Vagina (tissue), 2 donors: ENCODE measurements at places on chromosomes 11 and 22. TPM values are rescaled to one million over a fixed set of nuclear protein-coding genes. Genes with fewer than 3 reads are reported as not detected.

DNA sequence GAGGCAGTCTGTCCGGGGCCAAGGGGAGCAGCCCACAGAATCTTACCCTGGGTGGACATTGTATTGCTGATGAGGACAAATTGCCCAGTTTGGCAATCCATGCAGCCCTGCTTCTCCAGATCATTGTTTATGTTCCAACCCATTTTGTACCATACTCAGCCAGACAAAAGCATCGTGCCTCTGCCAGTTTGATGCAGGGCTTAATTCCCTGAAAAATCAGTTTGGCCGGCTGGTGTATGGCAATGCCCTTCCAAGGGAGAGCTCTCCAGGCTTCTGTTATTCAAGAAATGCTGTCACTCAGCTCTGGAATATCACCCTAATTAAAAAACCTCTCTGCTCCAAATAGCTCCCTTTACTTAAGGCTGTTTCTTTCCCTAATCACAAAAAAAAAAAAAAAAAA, 697.7 kb downstream of the TBC1D22A start:
- H3K4me1 ChIP-seq, result no peaks in the 10 kb centered on the region
- H3K27me3 ChIP-seq, result no peaks in the 10 kb centered on the region
- no peak overlapping the region for H3K27ac ChIP-seq
- no peak for DNase-seq

- peak; percentile 40 for DNase-seq
- no peaks in the 10 kb centered on the region for H3K27me3 ChIP-seq
- no peak overlapping the region for H3K27ac ChIP-seq
- no peaks in the 10 kb centered on the region for H3K4me1 ChIP-seq
- no peak overlapping the region for H3K4me3 ChIP-seq
These were observed 52.3 kb downstream of the GAB4 start for GRCh38 chr22:16955678-16956210.

GRCh38 chr11:132257871-132258270, 887.5 kb downstream of the NTM start:
- H3K4me3 ChIP-seq, result no peak overlapping the region
- H3K4me1 ChIP-seq, result no peaks in the 10 kb centered on the region
- no peak overlapping the region for H3K27ac ChIP-seq
- no peaks in the 10 kb centered on the region for H3K36me3 ChIP-seq

- H3K4me3 ChIP-seq, result no peak overlapping the region
- peaks cover 13% of the 10 kb centered on the region for H3K4me1 ChIP-seq
- H3K27ac ChIP-seq, result no peak overlapping the region
- DNase-seq, result peak; percentile 34
- no peaks in the 10 kb centered on the region for H3K27me3 ChIP-seq
- H3K36me3 ChIP-seq, result no peaks in the 10 kb centered on the region
These were observed 16.8 kb upstream of the IGLL5 start for GRCh38 chr22:22870577-22871404.

DNA sequence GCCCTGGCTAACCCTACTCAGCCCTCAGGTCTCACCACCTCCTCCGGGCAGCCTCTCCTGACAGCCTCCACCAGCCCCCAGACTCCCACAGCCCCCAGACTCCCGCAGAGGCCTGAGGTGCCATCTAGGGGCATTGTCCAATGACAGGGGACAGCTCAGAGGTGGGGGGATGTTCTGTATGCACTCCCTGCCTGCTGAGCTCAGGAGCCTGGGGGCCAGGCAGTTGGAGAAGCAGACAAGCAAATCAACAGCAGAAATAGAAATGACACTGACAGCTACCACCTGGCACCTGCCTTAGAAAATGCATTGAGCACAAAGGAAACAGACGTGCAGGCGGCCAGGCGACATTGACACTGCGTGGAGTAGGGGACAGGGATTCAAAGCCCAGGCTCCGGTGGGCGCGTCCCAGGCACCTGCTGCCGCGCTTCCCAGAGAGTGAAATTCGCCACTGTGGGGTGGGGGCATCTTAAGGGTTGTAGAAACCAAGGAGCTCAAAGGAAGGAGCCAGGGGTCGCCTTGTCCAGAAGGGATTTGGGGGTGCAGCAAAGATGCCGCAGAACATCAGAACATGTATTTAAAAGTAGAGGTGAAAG, 22.5 kb upstream of the WNT7B start:
- H3K27me3 ChIP-seq, result no peaks in the 10 kb centered on the region
- H3K36me3 ChIP-seq, result no peaks in the 10 kb centered on the region
- DNase-seq, result no peak
- peaks cover 68% of the 10 kb centered on the region for H3K4me1 ChIP-seq
- no peak overlapping the region for H3K4me3 ChIP-seq

DNA sequence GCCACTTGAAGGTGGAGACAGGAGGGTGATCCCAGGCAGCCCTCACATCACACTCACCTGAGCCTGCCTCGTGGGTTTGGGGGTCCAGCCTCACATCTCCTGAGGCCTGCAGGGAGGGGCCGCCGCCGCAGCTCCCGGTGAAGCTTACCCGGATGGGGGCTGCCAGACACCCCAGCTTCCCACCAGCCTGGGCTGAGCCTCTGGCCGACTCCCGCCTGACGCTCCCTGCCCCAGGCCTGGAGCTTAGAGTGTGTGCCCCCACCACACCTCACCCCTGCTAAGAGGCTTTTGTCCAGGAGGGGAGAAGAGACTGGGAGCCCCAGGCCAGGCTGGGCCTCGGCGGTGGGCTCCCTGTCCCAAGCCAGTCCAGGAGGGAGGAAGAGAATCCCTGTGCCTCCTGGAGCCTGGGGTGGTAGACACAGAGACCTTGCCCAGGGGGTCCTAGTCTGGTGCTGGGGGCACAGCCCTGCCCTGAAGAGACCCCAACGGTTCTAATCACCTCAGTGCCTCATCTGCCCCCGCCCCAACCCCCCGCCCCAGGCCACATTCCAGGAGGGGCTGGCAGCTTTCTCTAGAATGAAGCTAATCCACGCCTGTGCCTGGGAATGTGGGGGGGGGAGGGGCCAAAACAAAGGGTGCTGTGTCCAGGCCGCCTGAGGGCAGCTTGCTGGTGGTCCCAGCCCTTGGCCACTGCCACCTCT, at the start of gene SLC16A8:
Gene SLC16A8 (minus strand): TSS at position 254 of the 701 bp plus-strand sequence. CDS start 1,311 bp downstream, outside the sequence.
- no peak for DNase-seq
- H3K4me3 ChIP-seq, result no peak within 1 kb of the TSS
- no peaks in the 10 kb centered on the region for H3K27me3 ChIP-seq
- peaks cover 28% of the 10 kb centered on the region for H3K4me1 ChIP-seq
- no peaks in the 10 kb centered on the region for H3K36me3 ChIP-seq

DNA sequence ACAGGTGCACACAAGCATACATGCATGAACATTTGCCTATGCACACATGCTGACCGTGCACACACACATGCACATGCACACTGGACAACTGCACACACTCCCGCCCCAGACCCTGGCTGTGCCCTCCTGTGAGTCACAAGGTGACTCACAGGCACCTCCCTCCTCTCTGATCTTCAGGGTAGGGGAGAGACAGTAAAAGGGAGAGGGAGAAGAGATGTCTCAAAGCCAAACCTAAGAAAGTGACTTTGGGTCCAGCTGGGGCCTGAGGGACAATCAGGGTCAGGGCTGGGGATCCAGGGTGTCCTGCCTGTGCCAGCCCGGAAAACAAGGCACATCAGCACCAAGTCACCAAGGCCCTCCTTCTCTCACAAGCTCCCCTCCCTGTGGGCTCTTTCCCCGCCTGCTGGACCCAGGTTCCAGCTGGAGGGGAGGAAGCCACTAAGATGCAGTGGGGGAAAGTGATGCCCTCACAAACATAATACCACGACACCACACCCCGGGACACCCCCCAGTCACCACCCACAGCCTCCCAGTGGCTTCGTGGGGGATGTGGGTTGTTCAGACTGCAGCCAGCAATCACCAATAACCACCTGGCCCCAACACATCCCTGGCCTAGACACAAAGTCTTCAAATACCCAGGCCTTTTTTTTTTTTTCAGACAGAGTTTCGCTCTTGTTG, 39.3 kb downstream of the PDGFB start:
- H3K27me3 ChIP-seq, result no peaks in the 10 kb centered on the region
- no peaks in the 10 kb centered on the region for H3K36me3 ChIP-seq

DNA sequence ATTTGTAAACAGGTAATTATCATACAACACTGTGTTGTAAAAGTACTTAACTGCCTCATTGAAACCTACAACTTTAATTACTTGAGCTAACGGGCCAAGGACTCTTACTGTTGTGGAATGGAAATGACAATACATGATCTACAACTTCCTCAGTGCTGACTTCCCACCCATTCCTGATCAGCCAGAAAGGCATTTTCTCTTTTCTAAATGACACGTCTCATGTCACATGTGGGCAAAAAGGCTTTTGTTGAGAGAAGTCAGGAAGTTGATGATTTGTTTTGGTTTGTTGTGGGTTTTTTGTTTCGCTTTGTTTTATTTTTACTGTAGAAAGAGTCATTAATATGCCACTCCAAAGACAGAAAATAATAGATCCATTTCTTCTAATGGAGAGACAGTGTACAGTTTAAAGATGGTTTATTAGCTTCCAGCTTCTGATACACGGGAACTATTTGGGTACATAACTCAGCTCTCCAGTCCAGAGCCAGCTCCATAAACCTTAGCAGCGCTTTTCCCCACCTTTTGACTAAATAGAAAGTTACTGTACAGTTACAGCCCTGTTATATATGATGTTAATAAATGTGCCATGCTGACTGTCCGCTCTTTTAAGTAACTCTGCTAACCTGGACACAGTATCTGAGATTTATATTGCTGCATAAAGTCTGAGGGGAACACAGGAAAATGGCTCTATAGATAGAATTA, 509.4 kb upstream of the API5 start:
- DNase-seq, result no peak
- H3K36me3 ChIP-seq, result no peaks in the 10 kb centered on the region
- H3K27ac ChIP-seq, result no peak overlapping the region
- H3K4me1 ChIP-seq, result no peaks in the 10 kb centered on the region

- no peaks in the 10 kb centered on the region for H3K36me3 ChIP-seq
- no peak for DNase-seq
- H3K4me3 ChIP-seq, result peak overlapping the region; percentile 74
These were observed 1.0 kb upstream of the EPS8L2 start for GRCh38 chr11:704781-705645.

DNA sequence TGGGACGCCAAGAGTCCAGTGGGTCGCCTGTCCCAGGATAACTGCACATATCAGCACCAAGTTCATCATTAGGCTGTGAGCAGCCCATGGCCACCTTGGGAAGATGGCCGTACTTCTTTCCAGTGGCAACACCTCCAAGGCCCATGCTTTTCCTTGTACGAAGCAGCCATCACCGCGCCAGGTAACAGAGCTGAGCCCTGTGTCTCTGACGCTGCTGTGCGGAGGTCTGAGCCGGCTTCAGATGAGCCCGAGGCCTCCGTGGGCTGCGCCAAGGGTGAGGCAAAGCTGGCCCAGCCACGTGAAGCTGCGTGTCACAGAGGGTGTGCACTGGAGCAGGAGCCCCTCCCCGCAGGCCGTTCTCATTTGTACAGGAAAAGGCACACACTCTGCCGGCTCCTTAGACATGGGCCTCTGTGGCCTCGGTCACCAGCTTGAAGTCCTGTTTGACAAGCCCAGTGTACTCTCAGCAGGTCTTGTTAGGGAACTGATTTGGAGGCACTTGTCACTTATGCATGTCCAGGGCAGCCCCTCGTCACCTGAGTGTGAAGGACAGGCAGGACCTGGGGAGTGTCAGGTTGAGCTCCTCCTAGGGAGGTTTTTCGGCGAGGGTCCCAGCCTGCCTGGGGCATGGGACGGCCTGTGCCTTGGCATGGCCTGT, 401.5 kb downstream of the TBC1D22A start:
- H3K4me1 ChIP-seq, result no peaks in the 10 kb centered on the region
- no peak overlapping the region for H3K27ac ChIP-seq
- H3K27me3 ChIP-seq, result no peaks in the 10 kb centered on the region

DNA sequence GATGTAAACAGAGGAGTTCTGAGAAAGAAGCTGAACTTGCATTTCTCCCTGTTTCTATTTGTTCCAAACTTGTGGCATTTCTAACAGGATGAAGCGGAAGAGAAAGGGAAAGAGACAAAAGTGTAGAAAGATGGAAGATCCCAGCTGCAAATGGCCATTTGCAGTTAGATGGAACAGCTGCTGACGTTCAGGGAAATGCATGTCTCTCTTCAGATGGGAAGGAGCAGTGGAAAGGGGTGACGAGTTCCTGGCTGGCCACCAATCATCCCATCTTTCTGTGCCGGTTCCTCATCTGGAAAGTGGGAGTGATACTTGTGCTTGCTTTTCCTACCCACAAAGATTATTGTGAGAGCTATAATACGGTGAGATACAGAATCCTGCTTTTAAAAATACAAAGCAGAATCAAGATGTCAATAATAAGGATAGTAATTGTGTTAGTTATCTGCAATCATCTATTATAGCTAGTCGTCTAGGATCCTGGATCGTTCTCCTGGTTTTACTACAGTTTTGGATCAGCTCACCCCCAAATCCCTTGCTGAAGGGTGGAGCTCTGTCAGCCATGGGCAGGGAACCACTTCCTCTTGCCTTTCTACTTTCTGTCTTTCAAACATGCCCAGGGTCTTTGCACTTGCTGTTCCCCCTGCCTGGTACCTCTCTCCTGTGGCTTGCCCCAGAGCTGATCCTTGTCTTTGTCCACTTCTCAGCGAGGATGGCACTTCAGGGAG, 1.2 kb upstream of the TIMP3 start:
- peak overlapping the region; percentile 83 for H3K4me3 ChIP-seq
- DNase-seq, result no peak
- H3K27ac ChIP-seq, result peak overlapping the region; percentile 95
- H3K27me3 ChIP-seq, result no peaks in the 10 kb centered on the region
- H3K36me3 ChIP-seq, result no peaks in the 10 kb centered on the region

GRCh38 chr11:27363576-27364117, 632 bp upstream of the CCDC34 start:
- peak overlapping the region; percentile 60 for H3K4me3 ChIP-seq
- peak overlapping the region; percentile 20 for H3K27ac ChIP-seq
- peaks cover 20% of the 10 kb centered on the region for H3K4me1 ChIP-seq
- H3K36me3 ChIP-seq, result no peaks in the 10 kb centered on the region
- no peaks in the 10 kb centered on the region for H3K27me3 ChIP-seq

- H3K4me3 ChIP-seq, result peak overlapping the region; percentile 35
- DNase-seq, result no peak
- H3K27ac ChIP-seq, result no peak overlapping the region
- H3K4me1 ChIP-seq, result peaks cover 41% of the 10 kb centered on the region
- H3K27me3 ChIP-seq, result peaks cover 3% of the 10 kb centered on the region
These were observed 6.6 kb upstream of the FLI1 start for GRCh38 chr11:128687321-128687720.

- no peaks in the 10 kb centered on the region for H3K27me3 ChIP-seq
- DNase-seq, result no peak
- H3K36me3 ChIP-seq, result no peaks in the 10 kb centered on the region
- no peak overlapping the region for H3K4me3 ChIP-seq
These were observed 122.2 kb downstream of the DCDC1 start for GRCh38 chr11:31247321-31247720.

GRCh38 chr22:44391015-44391414, 78.3 kb upstream of the SHISAL1 start:
- H3K36me3 ChIP-seq, result no peaks in the 10 kb centered on the region
- no peaks in the 10 kb centered on the region for H3K27me3 ChIP-seq
- no peak overlapping the region for H3K27ac ChIP-seq
- DNase-seq, result no peak

CLP1 gene
- 10.8 TPM for total RNA-seq

PTPMT1 gene
- 68.5 TPM for total RNA-seq

DKK3 gene
- total RNA-seq, result 110 TPM

UBQLNL gene
- 0.98 TPM for total RNA-seq
